ENCODE measurements at places on chromosomes 11 and 22.

- no peak for DNase-seq
Observed at GRCh38 chr11:106474274-106474673, 396.8 kb downstream of the AASDHPPT start.

DNA sequence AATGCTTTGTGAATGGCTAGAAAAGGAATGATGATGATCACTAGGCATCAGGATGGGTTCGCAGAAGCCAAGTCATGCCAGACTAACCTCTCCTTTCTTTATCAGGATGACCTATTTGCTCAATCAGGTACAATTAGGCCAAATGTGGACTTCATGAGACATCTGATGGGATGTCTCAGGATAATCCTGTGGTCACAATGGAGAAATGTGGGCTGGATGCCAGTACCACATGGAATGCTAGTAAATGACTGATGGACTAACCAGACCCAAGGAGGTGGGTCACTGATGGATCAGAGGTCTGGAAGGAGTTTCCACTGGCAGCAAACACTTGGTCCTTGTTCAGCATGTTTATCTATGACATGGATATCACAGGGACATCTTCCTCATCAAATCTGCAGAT lies 94.8 kb upstream of the PHOX2A start:
- no peak for DNase-seq

DNA sequence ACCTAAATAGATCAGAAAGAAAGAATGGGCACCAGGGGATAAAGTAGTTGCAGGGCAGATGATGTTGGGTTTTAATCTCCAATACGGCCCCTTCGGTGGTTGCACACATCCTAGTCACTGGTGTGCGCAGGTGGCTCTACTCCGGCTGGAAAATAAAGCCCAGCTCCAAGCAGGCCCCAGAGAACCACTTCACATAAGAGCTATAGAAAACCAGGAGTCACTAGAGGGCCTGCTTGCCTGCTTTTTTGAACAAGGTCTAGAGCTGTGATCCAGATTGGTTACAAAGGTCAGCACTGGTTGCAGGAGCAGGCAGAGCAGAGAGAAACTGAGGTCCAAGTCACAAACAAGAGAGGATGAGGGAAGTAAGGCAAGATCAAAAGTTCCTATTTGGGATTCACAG lies 41.5 kb upstream of the MS4A8 start:
- DNase-seq: no peak

- no peak for DNase-seq
Observed at GRCh38 chr11:96317985-96318384, 25.0 kb downstream of the MAML2 start.

DNA sequence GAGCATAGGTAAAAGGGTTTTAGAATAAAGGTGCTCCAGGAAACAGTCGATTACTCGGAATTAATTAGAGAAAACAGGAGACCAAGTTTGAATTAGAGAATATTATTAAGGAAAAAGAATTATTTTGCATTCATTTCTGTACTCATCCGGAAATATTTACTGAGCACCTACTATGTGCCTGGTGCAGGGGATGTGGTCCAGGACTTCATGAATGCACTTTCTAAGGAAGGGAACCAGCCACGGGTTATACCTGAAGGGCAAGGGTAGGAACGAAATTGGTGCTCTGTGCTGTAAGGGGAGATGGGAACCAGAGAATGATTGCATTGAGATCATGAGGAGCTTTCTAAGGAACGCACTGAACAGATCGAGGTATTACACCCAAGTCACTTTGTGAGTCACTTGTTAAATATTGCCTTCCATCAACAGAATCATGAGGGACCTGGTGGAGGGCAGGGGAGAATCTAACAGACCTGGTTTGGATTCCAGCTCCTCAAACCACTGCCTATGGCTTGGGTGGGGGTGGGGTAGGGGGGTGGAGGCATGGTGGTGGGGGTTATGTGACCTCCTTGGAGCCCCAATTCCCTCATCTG lies 40.9 kb downstream of the C11orf96 start:
- DNase-seq: no peak

GRCh38 chr11:116046127-116046526 lies 541.9 kb upstream of the CADM1 start:
- DNase-seq: no peak

All from activated T-cell treated with anti-CD3 and anti-CD28 coated beads, Interleukin-2, amount 50 U/mL, for 1 hour (primary cell).